ENCODE measurements at places on chromosomes 2 and 18.

GRCh38 chr2:27281855-27282559 lies at the start of gene TRIM54:
TRIM54 (plus strand) TSS chr2:27282429; CDS start chr2:27282732, 303 bp downstream.
- DNase-seq = no peak

- DNase-seq = no peak
These were observed 593.3 kb upstream of the FANCL start for GRCh38 chr2:58834404-58834803.

GRCh38 chr2:240983361-240983995 lies 14.9 kb upstream of the SNED1 start:
- DNase-seq = no peak

DNA sequence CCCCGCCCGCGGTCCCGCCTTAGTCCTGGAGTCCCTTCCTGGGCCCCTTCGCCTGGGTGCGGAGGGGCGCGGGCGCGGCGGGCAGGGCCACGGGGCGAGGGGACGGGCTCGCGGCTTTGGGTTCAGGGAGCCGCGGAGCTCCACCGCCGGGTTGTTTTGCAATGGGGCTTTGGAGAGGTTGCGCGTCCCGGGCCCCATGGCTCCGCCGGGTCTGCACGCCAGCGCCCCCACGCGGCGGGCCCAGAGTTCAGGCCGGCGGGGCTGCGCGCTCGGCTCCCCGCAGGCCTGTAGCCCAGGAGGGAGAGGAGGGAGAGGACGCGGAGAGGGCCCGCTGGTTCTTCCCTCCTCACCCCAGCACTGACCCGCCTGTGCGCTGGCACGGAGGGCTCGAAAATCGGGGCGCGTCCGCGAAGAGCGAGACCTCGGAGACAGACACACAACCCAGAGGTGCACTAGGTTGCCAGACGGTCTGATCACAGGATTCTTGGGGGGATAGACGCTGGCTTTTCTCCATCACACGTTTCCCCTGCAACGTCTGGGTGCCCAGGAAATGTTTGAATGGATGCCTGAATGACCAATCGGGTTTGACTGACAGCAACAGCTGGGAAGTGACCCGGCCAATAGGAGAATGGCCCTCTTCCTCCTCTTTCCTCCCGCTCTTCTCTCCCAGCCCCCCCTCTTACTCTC lies 4.9 kb upstream of the SIX2 start:
- DNase-seq = no peak

DNA sequence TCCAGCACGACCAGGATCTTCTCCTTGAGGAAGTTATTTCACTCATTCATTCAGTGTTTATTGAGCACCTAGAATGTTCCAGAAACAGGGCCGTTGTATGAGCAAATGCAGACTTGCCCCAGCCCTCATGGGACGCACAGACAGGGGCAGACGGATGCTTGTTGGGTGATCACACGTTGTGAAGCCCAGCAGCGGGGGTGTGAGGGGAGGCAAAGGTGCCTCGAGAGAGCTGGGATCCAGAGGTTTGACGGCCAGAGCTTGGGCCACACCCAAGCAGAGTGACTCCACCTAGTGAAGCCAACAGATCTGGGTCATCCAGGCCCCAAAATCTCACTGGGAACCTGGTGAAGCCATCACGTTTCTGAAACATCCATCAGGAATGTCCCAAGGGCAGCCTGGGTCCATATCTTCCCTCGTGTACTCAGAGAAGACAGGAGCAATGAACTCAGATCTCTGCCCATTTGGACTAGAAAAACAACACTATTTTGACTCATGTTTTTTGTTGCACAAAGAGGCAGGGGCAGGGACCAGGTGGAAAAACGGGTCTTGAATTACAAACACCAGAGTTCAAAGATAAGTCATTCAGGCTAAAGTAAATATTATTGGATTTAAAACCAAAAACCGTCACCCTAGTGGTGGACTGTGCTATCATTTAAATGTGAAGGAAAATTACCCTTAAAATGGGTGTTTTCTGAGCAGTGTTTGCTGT lies 54.9 kb upstream of the RBM44 start:
- no peak for DNase-seq

DNA sequence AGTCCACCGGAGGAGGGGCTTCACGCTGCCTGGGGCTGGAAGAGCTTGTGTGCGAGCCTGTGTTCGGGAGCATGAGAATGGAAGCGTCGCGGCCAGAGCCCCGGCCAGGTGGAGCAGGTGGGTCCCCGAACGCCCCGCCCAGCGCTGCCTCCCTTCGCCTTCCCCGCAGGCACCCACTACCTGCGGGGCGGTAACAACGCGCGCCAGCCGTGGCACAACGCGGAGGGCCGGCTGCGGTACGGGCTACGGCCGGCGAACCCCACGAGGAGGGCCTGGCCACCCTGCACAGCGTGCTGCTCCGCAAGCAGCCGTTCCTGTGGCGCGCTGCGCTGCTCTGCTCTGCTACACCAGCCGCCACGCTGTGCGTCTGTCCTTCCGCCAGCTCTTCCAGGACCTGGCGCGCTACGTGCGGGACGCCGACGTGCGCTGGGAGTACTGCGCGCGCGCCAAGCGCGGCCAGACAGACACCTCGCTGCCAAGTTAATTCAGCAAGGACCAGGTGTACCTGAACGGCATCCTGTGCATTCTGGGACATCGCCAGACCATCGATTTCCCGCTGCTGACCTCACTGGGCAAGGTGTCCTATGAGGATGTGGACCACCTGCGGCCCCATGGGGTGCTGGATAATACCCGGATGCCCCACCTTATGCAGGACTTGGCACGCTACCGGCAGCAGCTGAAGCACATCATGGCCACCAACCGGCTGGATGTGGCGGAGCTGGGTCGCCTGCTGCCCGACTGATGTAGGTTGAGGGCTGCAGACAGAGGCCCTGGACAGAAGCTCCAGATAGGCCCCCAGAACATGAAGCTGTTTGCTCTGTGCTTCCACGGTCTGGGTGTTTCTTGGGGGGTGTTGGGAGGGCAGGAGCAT lies 200.6 kb downstream of the NAPG start:
- DNase-seq = no peak

Measured in T-helper 9 cell (primary cell).